ENCODE measurements at places on chromosomes 11 and 22. TPM values are rescaled to one million over a fixed set of nuclear protein-coding genes. Genes with fewer than 3 reads are reported as not detected.

Gene HTR3B
- total RNA-seq: under 0.01 TPM

Gene TTC12
- 14.9 TPM for total RNA-seq

Gene REXO2
- 101 TPM for total RNA-seq

Gene RDX
- total RNA-seq: 80.7 TPM

Gene DCDC1
- total RNA-seq: under 0.01 TPM

Gene FAM111B
- 15.2 TPM for total RNA-seq

Gene DEUP1
- not detected for total RNA-seq

Gene CENPM
- total RNA-seq: 26.5 TPM

Gene CRYBB2
- not detected for total RNA-seq

Gene GPR83
- under 0.01 TPM for total RNA-seq

Gene OTOG
- total RNA-seq: not detected

Gene RPS6KA4
- 44.8 TPM for total RNA-seq

Gene SSH3
- 10.3 TPM for total RNA-seq

Gene PANX3
- not detected for total RNA-seq

Gene RAB39A
- not detected for total RNA-seq

Gene SLC22A25
- total RNA-seq: not detected

Gene PDE3B
- total RNA-seq: 3.3 TPM

Gene PGM2L1
- 1.1 TPM for total RNA-seq

Gene CSRP3
- total RNA-seq: not detected

Gene FOSL1
- total RNA-seq: 42.3 TPM

Gene MMP11
- total RNA-seq: 2.9 TPM

Gene OVOL1
- total RNA-seq: not detected

Gene GALNT18
- 0.78 TPM for total RNA-seq

Gene IL18
- total RNA-seq: not detected

Gene PRMT3
- total RNA-seq: 27.0 TPM

Gene CTSC
- 185 TPM for total RNA-seq

Gene COX8A
- total RNA-seq: 429 TPM

Gene CASP5
- total RNA-seq: not detected

Gene SEPTIN3
- total RNA-seq: not detected

Gene ZC3H12C
- 16.5 TPM for total RNA-seq

Gene OR5AL1
- total RNA-seq: not detected

Gene MMP12
- 0.59 TPM for total RNA-seq

Gene TMEM151A
- total RNA-seq: 0.20 TPM

Gene KRTAP5-8
- not detected for total RNA-seq

Gene B3GAT1
- total RNA-seq: not detected

Gene TMPRSS5
- total RNA-seq: not detected

Gene MOB2
- total RNA-seq: 17.4 TPM

Gene PACS1
- 15.8 TPM for total RNA-seq

Gene DDI1
- not detected for total RNA-seq

Gene MUS81
- total RNA-seq: 65.9 TPM

Gene RPL27A
- 578 TPM for total RNA-seq

Gene OR52I1
- not detected for total RNA-seq

Gene KRTAP5-10
- total RNA-seq: not detected

Gene SEPTIN5
- total RNA-seq: 9.6 TPM

Gene SLC37A4
- 12.5 TPM for total RNA-seq

Gene UBASH3B
- total RNA-seq: 22.5 TPM

Gene FREY1
- total RNA-seq: 2.3 TPM

Gene C11orf52
- total RNA-seq: 0.37 TPM

Gene GRIK4
- not detected for total RNA-seq

Gene EWSR1
- 168 TPM for total RNA-seq

Gene RAB38
- total RNA-seq: 1.8 TPM

Measured in subcutaneous preadipocyte (primary cell).